ENCODE measurements at places on chromosomes 11 and 22.

- DNase-seq, result peak; percentile 86
Observed at GRCh38 chr11:122853971-122854446, 15.7 kb downstream of the CRTAM start.

GRCh38 chr11:126319374-126319740 lies 15.5 kb downstream of the DCPS start:
- no peak for DNase-seq

DNA sequence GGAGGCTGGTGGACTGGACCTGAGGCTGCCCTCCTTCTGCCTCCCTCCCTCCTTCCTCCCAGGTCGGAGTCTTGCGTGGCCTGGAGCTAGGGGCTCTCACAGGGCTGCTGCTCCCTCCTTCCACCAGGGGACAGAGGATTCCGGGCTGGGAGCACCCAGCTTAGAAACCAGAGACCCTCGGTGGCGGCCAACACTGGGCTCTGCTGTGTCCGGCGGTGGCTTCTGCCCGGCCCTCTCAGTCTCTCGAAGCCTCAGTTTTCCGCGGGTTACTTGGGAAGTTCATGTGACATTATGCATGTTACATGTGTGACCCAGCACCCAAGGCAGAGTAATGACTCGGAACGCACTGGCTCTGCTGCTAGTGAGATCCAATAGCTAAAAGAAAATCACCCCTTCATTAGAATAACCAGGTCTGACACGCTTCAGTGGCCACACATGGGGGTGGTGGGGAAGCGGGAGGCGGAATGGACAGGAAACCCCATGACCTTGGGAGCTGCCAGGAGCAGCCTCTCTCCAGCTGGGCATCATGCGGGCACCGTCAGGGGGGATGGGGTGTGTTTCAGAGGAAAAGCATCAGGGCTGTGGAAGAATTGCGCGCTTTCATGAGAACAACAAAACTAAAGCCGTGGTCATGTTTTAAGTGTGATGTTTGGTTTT lies 5.9 kb upstream of the MRGPRG start:
- DNase-seq, result no peak

GRCh38 chr11:55697817-55698216 lies 35.8 kb downstream of the OR4C6 start:
- DNase-seq, result no peak

DNA sequence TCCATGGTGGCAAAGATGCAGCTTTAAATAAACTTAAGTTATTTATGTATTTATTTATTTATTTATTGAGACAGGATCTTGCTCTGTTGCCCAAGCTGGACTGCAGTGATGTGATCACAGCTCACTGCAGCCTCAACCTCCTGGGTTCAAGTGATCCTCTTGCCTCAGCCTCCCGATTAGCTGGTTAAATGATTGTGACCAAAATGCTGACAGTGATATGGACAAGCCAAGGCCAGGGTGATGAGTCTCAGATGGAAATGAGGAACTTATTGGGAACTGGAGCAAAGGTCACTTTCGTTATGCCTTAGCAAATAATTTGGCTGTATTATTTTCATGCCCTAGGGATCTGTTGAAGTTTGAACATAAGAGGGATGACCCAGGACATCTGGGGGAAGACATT lies 9.3 kb upstream of the LRP5 start:
- no peak for DNase-seq

DNA sequence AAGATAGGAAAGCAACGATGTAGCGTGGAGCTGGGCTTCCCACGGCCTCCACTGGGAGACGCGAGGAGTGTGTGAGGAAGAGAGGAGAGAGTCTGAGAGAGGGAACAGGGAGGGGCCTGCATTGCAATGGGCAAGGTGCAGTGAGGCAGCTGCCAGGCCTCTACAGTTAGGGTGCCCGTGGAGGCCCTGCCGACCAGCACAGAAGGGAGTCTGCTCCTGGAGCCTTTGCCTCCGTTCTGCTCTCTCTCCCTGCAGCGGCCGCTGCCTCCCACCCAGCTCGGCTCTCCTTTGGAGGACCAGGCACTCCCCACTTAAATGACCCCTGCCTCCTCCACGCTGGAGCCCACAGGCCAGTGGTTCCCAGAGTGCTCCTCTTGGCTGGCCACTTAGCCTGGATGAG lies 181.7 kb downstream of the EFCAB6 start:
- DNase-seq, result no peak

DNA sequence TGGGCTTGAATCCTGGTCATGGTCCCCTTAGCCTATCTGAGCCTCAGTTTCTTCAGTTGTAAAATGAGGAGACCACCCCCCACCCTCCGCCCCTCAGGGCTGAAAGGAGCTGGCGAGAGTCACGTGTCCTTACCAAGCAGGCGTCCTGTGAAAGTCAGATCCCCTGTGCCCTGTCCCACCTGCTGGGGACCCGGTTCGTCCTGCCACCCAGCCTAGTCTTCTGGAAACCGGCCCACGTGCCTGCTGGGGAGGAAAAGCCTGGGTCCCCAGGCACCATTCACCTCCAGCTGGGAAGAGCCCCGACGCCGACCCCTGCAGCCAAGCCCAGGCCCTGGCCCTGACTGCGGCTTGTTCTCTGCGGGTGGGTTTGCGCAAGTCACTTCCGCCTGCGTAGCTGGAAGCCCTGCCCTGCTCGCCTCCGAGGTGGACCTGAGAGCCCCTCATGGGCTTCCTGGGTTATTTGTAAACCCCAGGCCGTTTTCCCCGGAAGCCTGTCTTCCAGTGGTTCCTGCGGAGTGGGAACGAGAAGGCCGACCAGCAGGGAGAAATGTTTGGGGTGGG lies 679 bp upstream of the SSH3 start:
- no peak for DNase-seq

DNA sequence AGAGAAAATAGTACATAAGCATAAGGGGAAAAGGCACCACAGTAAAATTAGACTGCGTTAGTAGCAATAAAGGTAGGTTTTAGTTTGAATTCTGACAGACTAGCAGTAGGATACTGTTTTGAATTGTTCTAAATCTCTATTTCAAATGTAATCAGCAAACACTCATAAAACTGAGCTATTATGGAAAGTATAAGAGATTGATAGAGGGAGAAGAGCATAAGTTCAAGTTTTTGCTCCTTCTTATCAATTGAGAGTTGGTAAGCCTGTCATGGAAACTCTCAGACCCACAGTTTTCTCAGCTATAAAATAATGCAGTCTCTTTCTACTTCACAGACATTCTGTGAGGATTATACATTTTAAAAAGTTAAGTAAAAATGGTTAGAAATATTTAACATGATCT lies 840.2 kb upstream of the CNTN5 start:
- no peak for DNase-seq

- DNase-seq, result no peak
Observed at GRCh38 chr11:130315354-130315970, 745 bp upstream of the ZBTB44 start.

DNA sequence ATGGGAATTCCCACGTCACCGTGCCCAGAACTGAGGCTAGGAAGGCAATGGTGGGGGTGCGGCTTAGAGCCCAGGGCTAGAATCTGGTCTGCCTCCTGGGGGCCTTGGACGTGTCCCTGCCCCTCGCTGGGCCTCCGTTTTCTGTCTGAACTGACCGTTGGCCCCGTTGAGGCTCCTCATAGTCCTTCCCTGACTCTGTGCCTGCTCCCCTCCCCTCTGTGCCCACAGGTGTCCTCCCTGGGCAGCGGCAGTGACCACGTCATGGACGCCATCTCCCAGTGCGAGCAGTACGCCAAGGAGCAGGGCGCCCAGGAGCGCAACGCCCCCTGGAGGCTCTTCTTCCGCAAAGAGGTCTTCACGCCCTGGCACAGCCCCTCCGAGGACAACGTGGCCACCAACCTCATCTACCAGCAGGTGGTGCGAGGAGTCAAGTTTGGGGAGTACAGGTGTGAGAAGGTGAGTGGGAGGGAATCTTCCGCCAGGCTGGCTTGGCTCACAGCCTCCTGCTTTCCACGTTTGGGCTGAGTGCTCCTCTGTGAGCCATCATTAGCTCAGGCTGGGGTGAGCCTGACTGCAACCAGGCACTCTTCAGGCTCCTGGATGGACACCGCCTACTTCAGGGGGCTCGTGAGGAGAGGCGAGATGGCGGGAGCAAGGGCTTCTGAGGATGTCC lies 63.9 kb downstream of the MYO7A start:
- DNase-seq, result peak; percentile 54

GRCh38 chr22:42803389-42803788 lies 53.7 kb downstream of the ARFGAP3 start:
- DNase-seq, result no peak

DNA sequence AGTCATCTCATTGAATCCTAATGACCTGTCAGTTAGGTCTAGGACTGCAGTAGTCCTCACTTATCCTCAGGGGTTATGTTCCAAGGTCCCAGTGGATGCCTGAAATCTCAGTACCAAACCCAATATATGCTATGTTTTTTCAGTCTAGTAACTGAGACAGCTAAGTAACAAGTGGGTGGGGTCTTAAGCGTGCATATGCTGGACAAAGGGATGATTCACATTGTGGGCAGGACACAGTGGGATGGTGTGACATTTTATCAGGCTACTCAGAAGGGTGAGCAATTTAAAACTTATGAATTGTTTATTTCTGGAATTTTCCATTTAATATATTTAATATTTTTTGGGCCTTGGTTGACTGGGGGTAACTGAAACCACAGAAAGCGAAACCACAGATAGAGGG lies 29.0 kb downstream of the DDX10 start:
- peak; percentile 86 for DNase-seq

DNA sequence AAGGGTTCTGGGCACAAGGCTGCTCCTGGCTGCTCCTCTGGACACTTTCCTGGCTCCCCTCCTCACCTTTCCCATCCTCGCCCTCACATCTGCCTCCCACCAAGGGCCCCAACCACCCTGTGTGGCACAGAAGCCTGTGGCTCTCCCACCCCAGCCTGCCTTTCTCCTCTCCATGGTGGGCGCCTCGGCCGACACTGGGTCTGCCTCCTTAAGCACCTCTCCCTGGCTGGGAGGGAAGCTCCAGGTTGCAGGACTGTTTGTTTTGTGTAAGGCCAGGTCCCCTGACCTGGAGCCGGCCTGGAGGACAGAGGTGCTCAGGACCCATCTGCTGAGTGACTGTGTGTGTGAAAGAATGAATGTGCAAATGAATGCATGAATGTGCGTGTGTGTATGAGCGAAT lies 14.1 kb downstream of the MUC6 start:
- DNase-seq, result no peak

GRCh38 chr22:38056969-38057891 lies at the start of gene PICK1:
TSS of gene PICK1 (plus strand) at chr22:38057404. CDS start at chr22:38057810, 406 bp downstream.
- DNase-seq, result peak; percentile 86

DNA sequence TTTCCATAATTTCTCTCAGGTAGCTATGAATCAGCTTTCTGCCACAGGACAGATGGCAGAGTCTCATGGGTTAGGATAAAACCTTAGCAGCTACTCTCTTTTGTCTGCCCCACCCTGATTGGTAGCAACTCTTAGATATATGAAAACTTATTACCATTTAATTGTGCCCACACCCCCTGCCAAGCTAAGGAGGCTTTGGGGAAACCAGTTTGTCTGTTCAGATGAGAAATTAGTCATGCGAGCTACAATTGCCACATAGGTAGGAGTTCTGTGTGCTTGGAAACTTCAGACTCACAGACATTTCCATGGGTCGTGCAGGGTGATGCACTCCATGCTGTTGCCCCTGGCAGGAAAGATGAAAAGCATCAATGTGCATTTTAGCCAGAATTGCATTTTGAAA lies 39.9 kb downstream of the CD44 start:
- DNase-seq, result peak; percentile 69
